Left cardiac atrium (tissue), 4 donors: ENCODE measurements at places on chromosomes 6 and 20.

DNA sequence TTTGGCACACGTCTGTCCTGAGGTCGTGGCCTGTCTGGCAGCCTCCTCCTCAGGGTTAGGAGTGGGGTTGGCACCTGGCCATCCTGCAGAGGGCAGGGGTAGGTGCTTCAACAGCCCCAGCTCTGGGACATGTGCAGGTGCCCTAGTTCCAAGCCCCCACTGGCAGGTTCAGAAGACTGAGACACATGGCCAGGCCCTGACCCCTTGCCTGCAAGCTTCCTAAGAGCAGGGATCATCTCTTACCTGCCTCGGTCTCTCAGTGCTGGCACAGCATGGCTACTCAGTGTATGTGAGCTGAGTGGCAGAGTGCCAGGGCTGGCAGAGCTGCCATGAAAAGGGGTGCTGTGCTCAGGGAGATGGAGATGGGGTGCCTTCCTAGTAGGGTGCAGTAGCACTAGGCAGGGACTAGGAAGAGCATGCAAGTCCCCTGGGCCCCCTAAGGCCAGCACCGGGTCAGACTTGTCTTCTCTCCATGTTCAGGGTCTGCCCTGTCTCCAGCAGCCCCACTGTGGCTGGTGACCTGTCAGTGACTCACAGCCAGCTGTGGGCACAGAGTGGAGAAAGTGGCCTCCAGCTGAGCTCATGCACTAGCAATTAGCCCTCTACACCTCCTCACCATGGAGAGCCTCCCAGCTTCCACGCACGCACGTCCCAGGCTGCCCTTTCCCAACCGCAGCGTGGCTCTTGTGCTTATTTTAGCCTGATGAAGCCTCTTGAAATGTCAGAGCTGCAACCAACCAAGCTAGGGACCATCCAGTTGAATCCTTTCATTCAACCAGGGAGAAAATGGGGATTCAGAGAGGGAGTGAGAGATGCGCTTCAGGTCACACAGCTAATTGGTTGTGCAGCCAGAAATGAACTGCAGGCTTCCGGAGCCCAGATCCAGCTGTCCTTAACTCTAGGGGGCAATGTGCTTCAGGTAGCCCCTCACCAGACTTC is 116.6 kb downstream of the MRPL14 start:
- peak; percentile 65 for DNase-seq

- DNase-seq = no peak
Observed at GRCh38 chr6:119192200-119192599, 113.7 kb upstream of the FAM184A start.

GRCh38 chr20:41072915-41073314 is 44.3 kb downstream of the TOP1 start:
- no peak for DNase-seq

- no peak for DNase-seq
Observed at GRCh38 chr20:51354191-51354768, 188.2 kb downstream of the NFATC2 start.

- peak; percentile 66 for DNase-seq
Observed at GRCh38 chr6:116210750-116211425, 43.0 kb downstream of the TSPYL4 start.

DNA sequence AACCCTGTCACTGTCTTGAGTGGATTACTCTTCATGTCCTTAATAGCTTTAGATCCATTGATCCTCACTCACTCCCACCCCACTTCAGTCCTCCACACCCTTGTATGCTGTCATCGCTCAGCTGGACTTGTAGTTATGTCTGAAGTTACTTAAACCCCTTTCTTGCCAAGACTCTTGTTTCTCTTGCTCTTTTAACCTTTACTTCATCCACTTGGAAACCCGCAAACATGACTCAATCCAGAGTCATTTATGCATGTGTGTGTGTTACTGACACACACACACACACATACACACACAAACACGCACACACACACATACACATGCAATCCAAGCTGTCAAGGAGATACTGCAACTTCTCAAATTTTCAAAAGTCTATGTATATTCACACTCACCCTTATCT is 341.8 kb downstream of the SYNE1 start:
- DNase-seq = no peak

GRCh38 chr6:105212587-105212986 is 32.8 kb upstream of the POPDC3 start:
- no peak for DNase-seq

- peak; percentile 28 for DNase-seq
Observed at GRCh38 chr20:20237093-20237959, 130.6 kb upstream of the INSM1 start.

- no peak for DNase-seq
Observed at GRCh38 chr6:167588920-167589614, 237.6 kb upstream of the AFDN start.

DNA sequence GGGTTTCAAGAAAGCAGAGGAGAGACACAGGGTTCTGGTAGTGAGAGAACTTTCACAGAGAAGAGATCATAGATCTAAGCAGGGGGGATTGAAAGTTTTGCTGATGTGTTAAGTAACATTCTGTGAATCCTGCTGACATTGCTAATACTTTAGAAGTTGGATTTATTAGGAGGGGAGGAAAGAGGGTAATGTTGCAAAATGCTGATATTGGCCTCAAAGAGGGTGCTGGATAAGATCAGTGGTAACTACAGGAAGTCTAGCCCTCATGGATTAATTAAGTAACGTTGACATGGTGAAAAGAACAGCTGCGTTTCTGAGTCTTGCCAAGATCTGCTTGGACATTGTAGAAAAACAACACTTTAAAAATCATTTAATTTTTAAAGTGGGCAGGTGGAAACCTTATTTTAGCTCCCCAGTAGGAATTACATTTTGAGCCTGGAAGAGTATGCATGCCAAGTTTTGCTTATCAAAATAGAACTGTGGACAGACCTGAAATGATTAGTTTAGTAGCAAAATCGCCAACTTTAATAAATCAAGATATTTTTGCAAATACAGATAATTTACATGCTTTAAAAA is 606.0 kb upstream of the HTR1E start:
- DNase-seq = no peak

GRCh38 chr6:30127238-30128093 is 8.5 kb upstream of the TRIM40 start:
- DNase-seq = no peak

DNA sequence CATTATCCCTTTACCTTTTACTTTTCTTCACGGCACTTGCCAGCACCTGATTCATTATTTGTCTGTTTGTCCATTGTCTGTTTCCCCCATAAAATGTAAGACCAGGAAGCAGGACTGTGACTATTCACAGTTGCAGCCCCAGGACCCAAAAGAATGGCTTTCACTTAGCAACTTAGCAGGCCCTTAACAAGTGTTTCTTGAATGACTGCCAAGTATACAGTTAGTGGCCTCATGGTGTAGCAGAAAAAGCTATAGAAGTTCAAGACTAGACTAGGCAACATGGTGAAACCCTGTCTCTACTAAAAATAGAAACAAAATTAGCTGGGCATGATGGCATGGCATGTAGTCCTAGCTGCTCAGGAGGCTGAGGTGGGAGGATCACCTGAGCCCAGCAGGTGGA is 4.3 kb downstream of the SLC26A8 start:
- DNase-seq = no peak

DNA sequence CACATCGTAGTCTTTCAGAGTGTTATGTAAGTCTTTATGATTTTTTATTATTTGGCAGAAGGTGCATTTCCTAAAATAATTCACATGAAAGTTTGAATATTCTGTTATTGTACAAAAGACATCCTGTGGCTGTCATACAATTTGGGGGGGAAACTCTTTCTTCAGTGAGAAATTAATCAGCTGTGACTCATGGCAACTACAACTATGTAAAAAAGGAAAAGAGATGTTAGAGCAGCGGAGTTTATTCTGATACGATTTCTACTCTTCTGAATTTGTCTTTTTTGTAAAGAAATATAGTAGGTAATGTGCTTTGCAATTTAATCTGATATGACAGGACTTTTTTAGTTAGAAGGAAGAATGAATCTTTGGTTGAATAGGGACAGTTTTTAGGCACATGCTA is 14.2 kb downstream of the COL19A1 start:
- no peak for DNase-seq

DNA sequence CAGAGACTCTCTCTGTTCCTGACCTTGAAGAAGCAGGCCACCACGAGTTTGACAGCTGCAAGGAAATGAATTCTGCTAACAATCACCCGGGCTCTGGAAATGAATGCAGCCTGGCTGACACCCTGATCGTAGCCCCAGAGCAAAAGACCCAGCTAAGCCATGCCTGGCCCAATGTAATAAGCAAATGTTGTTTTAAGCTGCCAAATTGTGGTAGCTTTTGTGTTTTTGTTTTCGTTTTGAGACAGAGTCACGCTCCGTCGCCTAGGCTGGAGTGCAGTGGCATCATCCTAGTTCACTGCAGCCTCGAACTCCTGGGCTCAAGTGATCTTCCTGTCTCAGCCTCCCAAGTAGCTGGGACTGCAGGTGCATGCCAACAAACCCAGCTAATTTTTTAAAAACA is 3.3 kb upstream of the OXT start:
- DNase-seq = no peak

DNA sequence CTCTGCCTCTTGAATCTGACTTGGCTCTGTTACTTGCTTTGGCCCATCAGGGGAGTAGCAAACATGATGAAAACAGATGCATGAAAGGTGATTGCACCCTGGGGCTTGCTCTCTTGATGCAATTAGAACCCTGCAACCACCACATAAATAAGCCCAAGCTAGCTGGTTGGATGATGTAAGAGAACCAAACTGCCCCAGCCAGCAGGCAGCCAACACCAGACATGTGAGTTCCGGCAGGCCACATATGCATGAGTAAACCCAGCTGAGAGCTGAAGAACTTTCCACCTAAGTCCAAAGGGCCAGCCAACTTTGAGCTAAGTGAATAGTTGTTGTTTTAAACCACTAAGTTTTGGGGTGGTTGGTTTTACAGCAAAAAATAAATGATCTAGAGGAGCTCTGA is 268.4 kb downstream of the FARS2 start:
- DNase-seq = no peak

DNA sequence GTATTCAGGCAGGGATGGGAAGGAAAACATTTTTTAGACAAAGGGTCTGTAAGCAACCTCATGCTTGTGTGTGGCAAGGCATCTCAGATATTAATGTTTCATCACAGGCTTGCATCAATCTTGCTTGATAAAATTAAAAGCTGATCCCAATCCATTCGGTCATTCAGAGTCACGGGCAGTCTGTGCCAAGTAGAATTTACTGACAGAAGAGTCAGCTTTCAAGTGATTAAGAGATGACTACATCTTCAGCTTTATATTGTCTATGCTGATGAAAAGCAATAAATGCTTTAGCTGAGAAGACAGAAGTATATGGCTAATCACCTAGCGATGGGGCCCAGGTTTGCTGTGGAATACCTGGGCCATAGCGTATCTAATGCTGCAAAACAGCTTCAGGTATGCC is 3.5 kb downstream of the PLEKHG1 start:
- no peak for DNase-seq

DNA sequence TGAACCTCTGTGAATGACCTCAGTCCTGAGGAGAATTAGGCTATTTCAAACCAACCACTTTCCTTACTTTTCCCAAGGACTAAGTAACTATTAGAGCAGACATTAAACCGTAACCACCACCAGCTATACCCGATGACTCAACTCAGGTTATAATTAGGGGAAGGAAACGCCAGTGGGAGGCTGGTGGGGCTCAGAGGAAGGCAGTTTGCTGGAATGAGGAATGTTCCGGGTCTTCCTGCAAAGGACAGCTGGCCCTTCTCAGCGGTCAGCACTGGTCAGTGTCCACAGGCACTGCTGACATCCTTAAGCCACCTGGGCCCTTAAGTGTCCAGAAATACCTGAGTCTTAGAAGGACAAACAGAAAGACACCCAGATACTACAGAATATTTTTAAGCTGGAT is 515.2 kb downstream of the MAFB start:
- peak; percentile 23 for DNase-seq

DNA sequence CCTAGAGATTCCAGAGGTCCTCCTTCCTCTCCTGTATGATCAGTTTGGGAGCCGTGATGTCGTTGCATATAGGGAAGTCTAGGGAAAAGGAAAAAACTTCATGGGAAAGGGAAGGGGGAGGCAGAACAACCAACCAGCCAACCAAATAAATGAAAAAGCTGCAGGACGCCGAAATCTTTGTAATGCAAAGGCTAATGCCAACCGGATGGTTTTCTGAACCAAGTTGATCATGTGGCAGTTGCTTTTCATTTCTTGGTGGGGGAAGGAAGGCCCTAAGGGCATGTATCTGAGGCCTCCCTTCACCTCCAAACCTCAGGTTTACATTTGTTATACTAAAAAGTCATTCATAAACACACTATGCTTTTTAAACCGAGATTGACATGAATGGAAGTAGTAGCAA is 167.2 kb downstream of the ARID1B start:
- DNase-seq = no peak

DNA sequence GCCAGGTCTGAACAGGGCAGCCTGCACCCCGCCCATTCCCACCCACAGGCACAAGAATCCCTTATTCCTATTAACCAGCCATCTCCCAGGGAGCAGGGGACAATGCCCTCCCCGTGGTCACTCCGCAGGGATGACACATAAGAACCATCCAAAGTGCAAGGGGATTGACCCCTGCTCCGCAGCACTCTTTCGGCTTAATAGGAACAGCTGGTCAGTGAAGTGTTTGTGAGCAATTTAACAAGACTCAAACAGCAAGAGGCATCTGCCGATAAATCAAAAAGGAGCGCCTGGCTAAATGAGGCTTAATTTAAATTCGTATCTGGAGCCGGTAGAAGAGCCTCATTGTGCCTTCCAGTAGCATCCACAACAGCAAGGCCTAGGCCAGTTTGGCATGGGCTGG is 389.4 kb downstream of the RNGTT start:
- DNase-seq = no peak
